ENCODE measurements at places on chromosomes 7 and 10.
A peak's percentile ranks its signal among the peaks of the same experiment; 100 is the strongest.

DNA sequence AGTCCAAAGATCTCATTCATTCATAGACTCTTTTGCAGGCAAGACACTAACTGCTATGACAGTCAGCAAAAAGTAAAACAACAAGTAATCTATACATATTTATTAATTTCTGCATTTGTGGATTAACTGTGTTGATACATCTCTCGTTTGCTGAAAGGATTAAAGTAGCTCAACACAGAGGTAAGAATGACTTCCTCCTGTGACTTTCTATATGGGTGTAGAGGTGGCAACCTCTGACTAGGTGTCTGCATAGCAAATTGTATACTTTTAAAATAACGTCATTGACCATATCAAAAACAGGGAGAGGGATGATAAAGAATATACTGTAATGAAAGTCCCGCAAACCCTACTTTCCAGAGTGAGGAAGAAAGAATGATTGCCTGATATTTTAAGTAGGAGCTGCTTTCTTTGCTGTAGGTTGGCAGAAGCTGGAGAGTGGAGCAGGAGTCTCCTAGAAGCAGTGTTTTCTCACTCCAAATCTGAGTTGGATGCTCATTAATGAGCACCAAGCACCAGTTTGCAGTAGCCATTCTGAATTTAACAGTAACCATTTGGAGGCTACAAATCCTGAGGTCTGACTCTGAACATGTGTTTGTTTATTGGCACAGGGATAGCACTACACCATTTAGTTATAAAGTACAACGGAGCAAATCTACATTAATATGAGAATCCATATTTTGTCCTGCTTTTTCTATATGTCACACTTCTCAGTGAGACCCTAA is 9.2 kb upstream of the LRRN3 start:
- DNase-seq = no peak

DNA sequence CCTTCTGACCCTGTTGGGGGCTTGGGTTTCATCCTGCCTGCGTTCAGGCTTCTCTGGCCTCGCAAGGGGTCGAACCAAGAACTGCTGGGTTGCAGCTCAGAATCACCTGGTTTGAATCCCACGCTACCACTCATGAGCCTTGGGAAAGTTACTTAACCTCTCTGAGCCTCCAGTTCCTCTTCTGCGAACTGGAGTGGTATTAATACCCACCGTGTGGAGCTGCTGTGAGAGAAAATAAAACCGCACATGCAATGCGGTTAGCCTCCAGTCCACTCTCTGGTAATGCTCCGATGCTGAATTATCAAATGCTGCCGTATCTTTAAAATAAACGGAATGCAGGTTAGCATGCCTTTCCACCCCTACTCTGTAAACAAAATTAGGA is 171.9 kb downstream of the ARHGAP12 start:
- DNase-seq = no peak

GRCh38 chr7:134829380-134829986 is 50.0 kb downstream of the CALD1 start:
- no peak for DNase-seq

- no peak for DNase-seq
Measured at GRCh38 chr10:31679936-31680335, 248.7 kb downstream of the ARHGAP12 start.

GRCh38 chr7:67105377-67105776 is 108.7 kb downstream of the TYW1 start:
- DNase-seq = no peak

DNA sequence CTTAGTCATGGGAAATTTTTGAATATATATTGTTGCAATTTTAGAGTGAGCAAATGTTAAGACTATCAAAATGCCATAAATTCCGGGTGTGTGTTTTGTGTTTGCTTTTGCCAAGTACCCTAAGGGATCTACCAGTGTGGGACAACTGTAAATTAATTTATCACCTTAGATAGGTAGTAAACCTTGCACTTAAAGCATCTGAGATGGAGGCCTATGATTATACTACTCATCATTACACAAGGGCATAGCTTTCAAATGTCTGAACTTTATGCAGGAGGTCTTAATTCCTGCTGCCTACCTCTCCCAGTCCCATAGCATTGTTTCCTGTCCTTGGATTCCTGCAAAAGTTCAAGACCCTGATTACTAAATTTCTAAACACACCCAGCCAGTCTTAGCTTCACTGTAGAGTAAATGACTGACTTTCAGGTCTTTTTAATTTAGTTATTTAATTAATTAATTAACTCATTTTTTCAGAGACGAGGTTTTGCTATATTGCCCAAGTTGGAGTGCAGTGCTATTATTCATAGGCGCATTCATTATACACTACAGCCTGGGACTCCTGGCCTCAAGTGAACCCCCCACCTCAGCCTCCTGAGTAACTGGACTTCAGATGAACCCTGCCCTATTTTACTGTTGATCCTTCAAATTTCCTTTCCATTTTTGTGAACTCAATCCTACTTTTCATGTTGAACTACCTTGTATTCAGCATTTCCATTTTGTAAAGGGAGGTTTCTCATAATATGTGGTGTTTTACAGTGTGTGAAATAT is 47.0 kb downstream of the THSD7A start:
- DNase-seq = no peak

- no peak for DNase-seq
Measured at GRCh38 chr10:49627644-49628247, 13.9 kb downstream of the CHAT start.

DNA sequence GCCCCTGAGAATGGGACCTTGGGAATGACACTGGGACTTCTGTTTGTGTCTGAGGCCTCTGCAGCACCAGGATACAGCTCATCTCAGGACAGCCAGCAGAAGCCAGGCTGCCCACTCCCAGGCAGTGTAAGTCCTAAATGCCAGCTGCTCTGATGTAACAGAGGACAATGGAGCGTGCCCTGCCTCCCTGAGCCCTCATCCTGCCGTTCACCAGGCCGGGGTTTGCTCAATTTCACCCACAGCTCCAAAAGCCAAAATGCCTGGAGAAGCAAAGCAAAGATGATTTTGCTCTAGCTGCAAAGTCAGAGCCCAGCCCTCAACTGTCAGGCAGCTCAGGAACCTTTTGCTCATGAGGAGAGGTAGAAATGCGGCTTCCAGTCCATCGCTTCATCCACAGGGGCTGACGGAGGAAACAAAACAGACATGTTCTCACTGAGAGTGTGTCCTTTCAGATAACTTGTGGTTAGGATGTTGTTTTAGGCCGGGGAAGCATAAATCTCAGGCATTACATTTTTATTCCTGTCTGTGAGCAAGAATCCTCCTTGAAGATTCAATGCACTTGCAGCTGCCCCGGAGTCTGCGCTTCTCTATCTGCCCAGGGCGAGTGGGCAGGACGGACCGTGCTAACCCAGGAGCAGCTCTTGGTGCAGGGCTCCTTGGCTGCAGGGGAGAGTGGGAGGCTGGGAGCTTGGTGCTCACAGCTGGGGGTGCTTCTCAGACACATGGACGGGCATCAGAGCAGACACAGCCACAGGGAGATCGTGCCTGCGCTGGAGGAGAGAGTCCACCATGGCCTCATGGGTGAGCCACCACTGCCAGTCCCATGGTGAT is 83.2 kb upstream of the CHST15 start:
- no peak for DNase-seq

GRCh38 chr10:114772496-114773196 is 48.9 kb upstream of the FHIP2A start:
- DNase-seq = no peak

- DNase-seq = no peak
Measured at GRCh38 chr10:86753051-86753450, 3.4 kb upstream of the BMPR1A start.

GRCh38 chr10:62732841-62733653 is 71.5 kb upstream of the ADO start:
- DNase-seq = peak; percentile 21

DNA sequence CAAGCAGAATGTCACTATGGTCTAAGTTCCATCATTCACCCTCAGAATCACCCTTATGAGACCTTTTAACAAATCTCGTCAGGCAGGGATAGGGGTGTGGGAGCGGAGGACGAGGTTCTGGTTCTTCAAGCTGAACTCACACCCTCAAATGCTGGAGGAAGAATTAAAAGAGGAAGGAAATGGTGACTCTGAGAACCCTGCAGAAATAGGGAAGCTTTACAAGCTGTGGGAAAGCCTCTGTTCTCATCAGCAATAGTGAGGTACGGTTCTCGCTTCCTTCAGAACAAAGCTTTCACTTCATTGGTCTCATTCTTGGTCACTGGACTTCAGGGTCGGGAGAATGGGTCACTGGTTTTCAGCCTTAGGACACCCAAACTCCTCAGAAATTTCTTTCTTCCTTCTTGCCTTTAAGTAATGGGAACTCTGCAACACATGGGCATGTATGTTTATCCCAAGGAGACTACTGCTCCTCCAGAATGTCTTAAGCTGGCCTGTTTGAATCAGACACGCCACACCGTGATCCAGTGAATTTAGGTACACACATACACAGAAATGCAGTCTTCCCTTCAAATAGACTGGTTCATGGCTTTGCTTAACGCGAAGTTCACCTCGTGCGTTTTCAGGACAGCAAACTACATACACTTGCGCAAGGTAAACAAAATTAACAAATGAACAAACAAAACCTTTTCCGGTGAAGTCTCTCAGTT is 226.0 kb downstream of the SFMBT2 start:
- peak; percentile 98 for DNase-seq

GRCh38 chr10:121624836-121625486 is 26.7 kb upstream of the FGFR2 start:
- DNase-seq = no peak

- no peak for DNase-seq
Measured at GRCh38 chr10:86644152-86644793, 10.1 kb upstream of the OPN4 start.

DNA sequence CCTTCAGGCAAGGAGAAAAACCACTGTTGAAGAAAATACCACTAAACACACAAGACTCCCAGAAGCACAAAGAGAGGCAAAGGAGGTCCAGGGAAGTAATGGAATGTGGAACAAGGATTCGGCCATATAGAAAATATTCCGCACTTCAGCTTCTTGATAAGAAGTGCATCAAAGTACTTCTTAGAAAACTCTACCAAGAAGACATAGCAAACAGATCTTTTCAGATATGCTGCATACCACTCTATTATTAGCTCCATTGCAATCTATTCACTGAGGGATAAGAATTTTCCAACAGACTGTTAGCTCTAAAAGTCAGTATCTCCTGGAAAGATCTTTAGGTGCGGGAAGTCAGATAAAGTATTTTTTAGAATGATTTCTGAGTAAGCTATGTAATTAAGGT is 231.8 kb downstream of the WDR11 start:
- DNase-seq = no peak

GRCh38 chr7:86963599-86964230 is 95.7 kb downstream of the ELAPOR2 start:
- no peak for DNase-seq

DNA sequence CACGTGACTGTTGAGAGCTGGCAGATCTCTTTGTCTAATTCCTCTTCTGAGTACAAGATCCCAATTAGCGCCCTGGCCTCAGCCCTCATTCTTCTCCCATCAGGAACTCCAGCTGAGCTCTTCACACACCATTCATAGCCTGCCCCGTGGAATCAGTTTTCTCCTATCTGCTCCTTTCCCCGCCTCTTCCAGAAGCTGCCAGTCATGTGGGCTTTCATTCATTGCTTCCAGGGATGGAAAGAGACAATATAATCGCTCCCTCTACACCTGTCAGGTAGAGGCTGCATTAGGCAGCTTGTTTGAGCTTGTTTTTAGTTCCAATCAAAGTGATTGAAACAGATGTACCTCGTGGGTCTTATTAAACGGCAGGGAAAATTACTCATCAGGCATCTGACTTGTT is 515.8 kb downstream of the TYW1 start:
- no peak for DNase-seq

DNA sequence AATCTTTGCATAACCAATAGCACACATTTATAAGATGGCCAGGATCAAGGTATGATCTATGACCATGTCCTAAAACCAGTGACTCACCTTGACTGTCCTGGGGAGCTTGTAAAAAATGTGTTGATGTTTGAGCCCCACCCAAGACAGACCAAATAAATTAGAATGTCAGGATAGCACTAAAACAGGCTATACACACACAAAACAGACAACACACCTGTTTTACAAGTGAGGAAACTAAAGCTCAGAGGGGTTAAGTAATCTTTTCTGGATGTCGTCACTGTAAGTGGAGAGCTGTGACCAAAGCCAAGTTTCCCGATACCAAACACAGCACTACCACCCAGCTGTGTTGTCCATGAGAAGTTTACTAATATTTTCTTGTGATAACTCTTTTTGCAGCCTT is 84.5 kb downstream of the AVL9 start:
- no peak for DNase-seq

- no peak for DNase-seq
Measured at GRCh38 chr10:58631715-58632114, 119.0 kb downstream of the BICC1 start.

- no peak for DNase-seq
Measured at GRCh38 chr10:79496896-79497295, 15.4 kb upstream of the EIF5AL1 start.

- no peak for DNase-seq
Measured at GRCh38 chr10:27624941-27625340, 120.7 kb downstream of the MKX start.

GRCh38 chr10:19933772-19934171 is 117.5 kb downstream of the PLXDC2 start:
- DNase-seq = no peak

- no peak for DNase-seq
Measured at GRCh38 chr7:54837168-54837567, 78.2 kb upstream of the SEC61G start.

Data from CD14-positive monocyte (primary cell).